ENCODE measurements at places on chromosomes 2 and 18.
A peak's percentile ranks its signal among the peaks of the same experiment; 100 is the strongest.

DNA sequence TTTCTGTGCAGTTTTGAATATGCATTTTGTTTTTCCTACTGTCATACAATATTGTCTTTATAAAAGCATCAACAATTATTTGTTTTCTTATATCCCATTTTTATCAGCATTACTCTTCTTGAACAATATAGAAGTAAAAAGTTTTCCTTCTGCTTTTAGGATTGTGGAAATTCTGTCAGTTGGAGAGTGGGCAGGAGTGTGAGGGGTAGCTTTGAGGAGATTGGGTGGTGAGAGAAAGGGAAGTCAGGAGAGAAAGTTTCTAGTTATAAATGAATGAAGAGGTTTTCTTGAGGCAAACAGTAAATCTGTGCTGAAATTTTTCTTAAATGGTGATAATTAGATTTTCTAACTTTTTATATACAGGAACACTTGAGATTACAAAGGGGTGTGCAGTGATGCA, 151.7 kb upstream of the NOSTRIN start:
- no peak for DNase-seq

DNA sequence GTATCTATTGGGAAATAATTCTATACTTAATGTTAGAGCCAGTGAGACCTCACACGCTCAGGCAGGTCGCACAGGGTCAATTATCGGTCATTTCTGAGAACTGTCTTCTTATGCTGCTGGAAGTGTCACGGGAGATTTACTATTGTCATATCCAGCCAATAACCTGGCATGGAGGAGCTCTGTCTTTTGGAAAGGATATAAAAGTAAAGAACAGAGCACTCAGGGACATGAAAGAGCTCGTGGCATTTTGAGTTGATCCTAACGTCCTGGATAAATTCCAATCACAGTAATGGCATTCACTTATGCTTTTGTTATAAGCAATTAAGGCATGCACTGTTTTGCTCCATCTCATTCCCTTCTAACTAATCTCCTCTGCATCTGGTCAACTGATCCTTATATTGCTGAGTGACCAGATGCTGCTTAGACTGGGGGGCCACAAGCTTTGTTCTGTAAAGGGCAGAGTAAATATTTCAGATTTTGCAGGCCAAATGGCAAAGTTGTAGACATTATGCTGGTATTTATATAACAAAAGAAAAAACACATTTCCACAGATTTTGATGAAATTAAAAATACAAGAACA, 453.5 kb upstream of the SMIM21 start:
- DNase-seq = peak; percentile 47

DNA sequence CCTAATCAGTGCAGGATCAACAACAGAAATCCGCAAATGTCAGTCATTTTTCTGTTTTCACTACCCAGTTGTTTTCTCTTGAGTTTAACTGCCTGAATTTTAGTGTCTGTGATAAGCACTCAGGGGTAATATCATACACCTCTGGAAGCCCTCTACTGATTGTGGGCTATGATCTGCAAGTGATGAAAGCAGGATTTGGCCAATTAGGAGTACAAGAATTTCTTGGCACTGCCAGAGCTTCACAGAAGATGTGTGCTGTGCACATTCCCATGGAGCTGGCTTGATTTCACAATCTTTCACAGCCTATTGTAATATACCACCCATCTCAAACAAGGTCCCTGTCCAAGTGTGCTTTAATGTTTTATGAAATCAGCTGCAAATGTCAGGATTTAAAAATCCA, 27.3 kb upstream of the TDRD15 start:
- DNase-seq = peak; percentile 2

DNA sequence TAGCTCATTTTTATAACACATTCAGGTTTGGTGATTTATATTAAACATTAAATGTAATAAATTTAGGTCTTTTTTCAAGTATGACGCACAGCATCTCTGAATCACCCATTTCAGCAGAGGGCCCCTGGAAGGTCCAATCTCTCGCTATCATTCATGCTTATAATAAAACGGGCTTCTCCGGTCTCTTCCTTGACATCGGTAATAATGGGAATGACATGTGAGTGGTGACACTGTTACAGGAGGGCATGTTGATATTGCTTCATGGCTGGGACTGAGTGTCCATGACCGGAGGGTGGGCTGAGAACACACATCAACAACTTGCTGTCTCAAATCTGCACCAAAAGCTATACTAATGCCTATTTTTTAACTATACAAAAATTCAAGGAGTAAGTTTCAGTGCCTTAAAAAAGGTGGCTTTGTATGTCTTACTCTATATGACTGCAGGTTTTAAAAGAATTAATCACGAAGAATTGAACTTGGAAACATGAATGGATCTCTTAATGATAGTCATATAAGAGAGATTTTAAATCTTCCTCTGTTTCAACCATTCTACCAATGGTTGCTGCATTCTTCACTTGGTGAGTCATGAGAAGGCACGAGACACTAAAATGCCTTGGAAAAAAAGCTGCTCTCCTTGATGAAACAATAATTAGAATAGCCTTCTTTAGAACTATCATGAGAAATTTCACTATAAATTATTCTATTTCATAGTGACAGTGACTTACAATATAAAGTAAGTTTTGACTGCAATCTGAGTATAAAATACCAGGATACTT, 101.9 kb upstream of the NRP2 start:
- DNase-seq = no peak

All from umbilical cord (tissue), 2 donors.